CD8-positive, alpha-beta memory T cell (primary cell): ENCODE measurements at places on chromosomes 6 and 20.

GRCh38 chr6:111843347-111844147, 29.7 kb downstream of the FYN start:
- DNase-seq = peak; percentile 83

GRCh38 chr20:36754656-36755222, 8.8 kb upstream of the NDRG3 start:
- peak; percentile 40 for DNase-seq

DNA sequence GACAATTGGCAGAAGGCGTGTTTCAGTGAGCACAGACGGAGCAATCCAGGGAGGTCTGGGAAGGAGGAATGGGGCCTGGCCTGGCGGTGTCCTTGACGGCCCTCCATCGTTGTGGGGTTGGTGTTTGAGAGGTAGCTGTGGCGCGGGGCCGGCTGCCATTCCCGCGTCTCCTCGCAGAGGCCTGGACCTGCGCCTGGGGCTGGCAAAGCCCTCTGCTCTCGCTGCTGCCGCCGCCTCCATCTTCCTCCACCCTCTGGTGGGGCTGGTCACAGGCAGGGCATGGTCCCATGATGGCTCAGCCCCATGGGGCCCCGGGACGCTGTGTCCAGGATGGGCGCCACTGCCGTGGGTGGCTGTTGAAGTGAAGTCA, 7.6 kb downstream of the OSBPL2 start:
- DNase-seq = no peak

- no peak for DNase-seq
Observed at GRCh38 chr6:31349301-31349700, 7.7 kb downstream of the HLA-B start.

DNA sequence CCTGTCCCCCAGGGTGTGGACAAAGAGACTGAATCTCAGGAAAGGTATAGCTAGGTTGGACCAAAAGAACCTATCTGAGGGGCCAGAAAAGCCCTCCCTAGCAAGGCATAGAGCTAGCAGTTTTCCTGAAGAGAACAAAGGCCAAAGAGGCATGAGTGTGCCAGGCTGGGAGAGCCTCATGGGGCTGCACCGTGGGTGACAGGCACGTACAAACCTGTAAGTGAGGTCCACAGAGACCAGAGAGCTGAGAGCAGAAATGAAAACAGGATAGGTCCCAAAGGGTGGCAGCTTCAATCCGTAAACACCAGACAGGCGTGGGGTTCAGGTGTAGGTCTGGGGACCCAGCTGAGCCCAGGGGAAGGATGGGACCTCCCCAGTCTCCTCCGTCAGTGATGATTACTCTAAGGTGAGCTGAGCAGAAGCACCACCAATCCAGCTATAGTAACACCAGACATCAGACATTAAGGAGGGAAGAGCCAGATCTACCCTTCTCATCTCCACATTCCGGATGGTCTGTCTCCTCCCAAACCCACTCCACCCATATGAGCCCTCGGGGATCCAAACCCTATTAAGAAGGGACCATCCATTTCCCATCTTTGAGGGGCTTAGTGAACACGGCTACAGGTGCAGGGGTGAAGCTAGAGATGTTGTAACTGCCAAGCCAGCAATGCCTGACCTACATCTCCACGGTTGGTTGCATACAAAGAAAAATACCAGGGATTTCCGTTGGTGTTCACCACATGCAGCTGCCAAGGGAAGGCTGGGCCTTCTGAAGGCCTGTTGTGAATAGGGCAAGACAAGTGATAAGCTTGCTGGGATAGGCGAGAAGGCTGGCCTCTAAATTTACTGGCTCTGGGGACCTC, 38.3 kb downstream of the BCL2L1 start:
- no peak for DNase-seq

GRCh38 chr6:46510651-46511050, 19.4 kb upstream of the RCAN2 start:
- no peak for DNase-seq

- no peak for DNase-seq
Observed at GRCh38 chr6:147579667-147580066, 71.2 kb downstream of the SAMD5 start.

GRCh38 chr20:64052326-64052722, 2.9 kb upstream of the SOX18 start:
- no peak for DNase-seq

- DNase-seq = no peak
Observed at GRCh38 chr6:29112135-29112534, 4.3 kb downstream of the OR2J3 start.

DNA sequence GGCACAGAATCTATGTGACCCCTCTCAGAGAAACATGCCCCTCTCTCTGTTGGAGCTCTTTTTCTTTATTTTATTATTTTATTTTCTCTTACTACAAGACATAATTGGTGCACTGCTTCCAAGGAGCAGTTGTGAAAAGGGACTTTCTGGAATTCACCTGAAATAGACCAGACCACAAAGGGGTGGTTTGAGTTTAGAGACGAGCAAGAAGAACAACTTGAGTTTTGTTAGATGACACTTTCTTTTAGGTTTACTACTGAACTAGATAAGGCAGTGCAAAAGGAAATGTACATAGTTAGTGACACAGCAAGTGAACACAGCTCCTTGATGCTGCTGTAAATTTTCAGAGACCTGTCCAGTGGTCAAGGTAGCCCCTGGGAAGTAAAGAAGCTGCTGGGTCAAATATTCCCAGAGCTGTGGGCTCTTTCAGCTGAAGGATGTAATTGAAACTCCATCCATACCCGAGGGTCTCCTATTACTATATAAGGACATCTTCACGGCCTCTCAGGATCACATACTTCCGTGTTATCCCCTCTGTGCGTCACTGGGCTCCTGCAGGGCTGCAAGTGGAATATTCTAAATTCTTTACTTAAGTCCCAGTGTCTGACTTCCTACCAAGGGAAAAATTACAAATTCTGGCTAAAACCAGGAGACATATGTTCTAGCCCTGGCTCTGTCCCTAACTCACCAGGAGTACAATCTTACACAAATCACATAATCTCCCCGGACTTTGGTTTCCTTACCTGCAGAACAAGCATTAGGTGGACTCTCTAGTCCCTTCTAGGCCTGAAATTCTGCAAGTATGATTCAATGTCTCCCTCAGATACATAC, 69.1 kb upstream of the ADTRP start:
- no peak for DNase-seq

- no peak for DNase-seq
Observed at GRCh38 chr6:135586388-135586787, 88.8 kb upstream of the AHI1 start.

DNA sequence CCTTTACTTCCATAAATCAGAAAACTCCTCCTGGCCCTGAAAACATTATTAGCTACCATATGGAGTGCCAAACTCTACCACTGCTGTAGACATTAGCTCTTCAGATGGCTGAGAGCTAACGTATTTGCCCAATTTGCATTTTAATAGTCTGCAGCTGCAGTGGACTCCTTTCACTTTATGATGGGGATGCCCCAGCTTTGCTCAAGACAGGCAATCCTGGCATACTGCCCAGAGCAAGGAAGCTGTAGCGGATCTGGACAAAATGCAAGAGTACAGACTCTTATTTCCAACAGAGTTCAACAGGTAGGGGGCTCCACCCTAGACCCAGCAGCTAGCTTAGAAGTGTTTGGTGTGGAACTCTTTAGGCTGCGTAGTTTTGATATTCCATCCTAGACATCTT, 246.7 kb downstream of the FOXC1 start:
- DNase-seq = no peak

- DNase-seq = no peak
Observed at GRCh38 chr6:35677456-35677855, 11.3 kb downstream of the FKBP5 start.

GRCh38 chr6:56851541-56852259, 103.2 kb upstream of the BEND6 start:
- DNase-seq = peak; percentile 1

- no peak for DNase-seq
Observed at GRCh38 chr6:21769405-21769861, 175.9 kb downstream of the SOX4 start.

- no peak for DNase-seq
Observed at GRCh38 chr6:136816656-136817055, 5.7 kb upstream of the PEX7 start.

DNA sequence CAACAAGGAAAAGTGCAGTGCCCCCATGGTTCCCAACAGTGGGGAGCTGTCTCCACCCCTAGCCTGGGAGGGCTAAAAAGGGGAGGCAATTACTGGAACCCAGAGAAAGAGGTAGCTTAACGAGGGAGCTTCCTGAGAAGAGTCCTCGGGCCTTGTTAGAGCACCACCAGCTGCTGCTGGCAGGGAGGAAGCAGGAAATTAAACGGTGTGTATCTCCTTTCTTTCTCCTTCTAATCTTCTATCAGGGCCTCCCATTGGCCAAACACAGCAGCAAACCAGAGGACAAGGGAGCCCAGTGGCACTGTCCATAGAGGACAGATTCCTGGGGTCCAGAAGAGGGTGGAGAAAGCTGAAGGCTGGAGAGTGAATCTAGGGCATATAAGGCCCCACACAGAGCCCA, 7.6 kb upstream of the BTN2A2 start:
- no peak for DNase-seq
